Nasal cavity respiratory epithelium epithelial cell of viscerocranial mucosa (primary cell): ENCODE measurements at places on chromosomes 11 and 22. TPM values are rescaled to one million over a fixed set of nuclear protein-coding genes. Genes with fewer than 3 reads are reported as not detected.

The SERHL2 gene
- total RNA-seq, result 1.0 and 1.6 TPM in 2 replicates

The OR8G5 gene
- total RNA-seq, result not detected in 2 replicates

The APOA1 gene
- total RNA-seq, result not detected in 2 replicates

The MYO7A gene
- total RNA-seq, result 0.07 and 0.34 TPM in 2 replicates

The OOSP4B gene
- total RNA-seq, result not detected in 2 replicates

The OR8D1 gene
- total RNA-seq, result not detected in 2 replicates

The CCDC73 gene
- total RNA-seq, result under 0.01 and 0.14 TPM in 2 replicates

The CRYBB1 gene
- not detected in 2 replicates for total RNA-seq

The RAC2 gene
- 6.5 and 18.8 TPM in 2 replicates for total RNA-seq

The ADAMTS15 gene
- 0.28 TPM in 1 of 2 replicates, not detected in the other for total RNA-seq
